ENCODE measurements at places on chromosomes 13 and 19. TPM values are rescaled to one million over a fixed set of nuclear protein-coding genes. Genes with fewer than 3 reads are reported as not detected.

NLRP7 gene
- polyA plus RNA-seq = not detected

KCNRG gene
- polyA plus RNA-seq = 0.25 TPM

TMEM238 gene
- 0.48 TPM for polyA plus RNA-seq

- H3K27me3 ChIP-seq = peaks cover 36% of the 10 kb centered on the region
- H3K36me3 ChIP-seq = no peaks in the 10 kb centered on the region
- H3K4me3 ChIP-seq = no peak within 1 kb of the TSS
- peaks cover 9% of the 10 kb centered on the region for H3K4me1 ChIP-seq
- no peak within 1 kb of the TSS for H3K27ac ChIP-seq
These were observed at the start of gene AMER2 for GRCh38 chr13:25171517-25172302. Gene AMER2, minus strand, starts transcription at chr13:25172288. Its CDS starts 669 bp downstream, at chr13:25171619.

DNA sequence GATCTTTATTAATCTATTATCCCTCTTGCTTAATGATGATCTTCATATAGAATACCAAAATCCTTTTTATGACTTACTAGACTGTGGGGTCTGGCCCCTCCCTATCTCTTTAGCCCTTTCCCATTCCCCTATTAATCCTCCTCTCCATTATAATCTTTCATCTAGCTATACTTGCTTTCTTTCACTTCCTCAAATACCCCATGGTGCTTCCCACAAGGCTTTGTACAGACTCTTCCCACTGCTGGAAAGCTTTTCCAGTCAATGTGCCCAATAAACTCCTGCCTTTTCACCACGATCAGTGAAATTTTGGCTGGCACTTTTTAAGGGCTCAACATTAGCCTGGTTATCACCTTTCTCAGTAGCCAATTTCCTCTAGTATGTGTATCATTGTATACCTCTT, 3.2 kb upstream of the EBPL start:
- H3K27ac ChIP-seq = no peak overlapping the region
- H3K27me3 ChIP-seq = no peaks in the 10 kb centered on the region
- H3K4me1 ChIP-seq = peaks cover 9% of the 10 kb centered on the region
- DNase-seq = no peak
- H3K36me3 ChIP-seq = no peaks in the 10 kb centered on the region

- DNase-seq = no peak
- H3K4me1 ChIP-seq = no peaks in the 10 kb centered on the region
- no peak overlapping the region for H3K4me3 ChIP-seq
- no peaks in the 10 kb centered on the region for H3K36me3 ChIP-seq
- no peaks in the 10 kb centered on the region for H3K27me3 ChIP-seq
- no peak overlapping the region for H3K27ac ChIP-seq
These were observed 434.4 kb upstream of the NBEA start for GRCh38 chr13:34507630-34508029.

DNA sequence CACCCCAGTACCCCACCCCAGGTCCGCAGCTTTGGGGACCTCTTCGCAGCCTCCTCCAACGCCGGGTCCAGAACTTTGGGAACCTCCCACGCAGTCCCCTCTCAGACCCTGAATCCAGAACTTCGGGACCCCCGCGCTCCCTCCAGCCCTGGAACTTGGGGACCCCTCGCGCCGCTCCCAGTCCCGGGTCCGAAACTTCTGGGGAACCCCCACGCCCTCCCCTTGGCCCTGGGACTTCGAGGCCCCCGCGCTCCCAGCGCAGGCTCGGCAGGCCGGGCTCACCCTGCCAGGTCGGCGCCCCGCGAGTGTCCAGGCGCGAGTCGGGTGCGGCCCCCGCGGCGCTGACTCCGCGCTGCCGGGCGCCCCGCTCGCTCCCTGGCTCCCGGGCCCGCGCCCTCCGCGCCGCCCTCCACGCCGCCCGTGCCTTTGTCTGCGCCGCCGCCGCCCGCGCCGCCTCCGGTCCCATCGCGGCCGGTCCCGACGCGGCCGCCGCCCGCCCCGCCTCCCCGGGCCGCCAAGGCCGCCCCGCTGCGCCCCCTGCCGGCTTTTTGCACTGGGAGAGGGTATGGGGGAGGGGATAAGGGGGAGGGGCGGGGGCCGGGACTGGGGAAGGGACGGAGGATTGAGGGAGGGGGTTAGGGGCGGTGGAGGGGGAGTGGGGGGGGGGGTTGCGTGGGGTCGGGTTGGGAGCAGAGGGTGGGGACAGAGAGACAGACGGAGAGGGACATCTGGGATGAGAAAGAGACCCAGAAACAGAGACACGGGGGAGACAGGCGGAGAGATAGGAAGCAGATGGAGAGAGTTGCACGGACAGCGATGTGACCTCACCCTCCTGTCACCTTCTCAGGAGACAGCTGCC, at the start of gene HOMER3:
TSS of gene HOMER3 (minus strand) at position 449 of the 859 bp plus-strand sequence. CDS start 2,235 bp downstream, outside the sequence.
- H3K4me1 ChIP-seq = peaks cover 11% of the 10 kb centered on the region
- no peak within 1 kb of the TSS for H3K4me3 ChIP-seq
- H3K27ac ChIP-seq = no peak within 1 kb of the TSS
- DNase-seq = peak; percentile 52

DNA sequence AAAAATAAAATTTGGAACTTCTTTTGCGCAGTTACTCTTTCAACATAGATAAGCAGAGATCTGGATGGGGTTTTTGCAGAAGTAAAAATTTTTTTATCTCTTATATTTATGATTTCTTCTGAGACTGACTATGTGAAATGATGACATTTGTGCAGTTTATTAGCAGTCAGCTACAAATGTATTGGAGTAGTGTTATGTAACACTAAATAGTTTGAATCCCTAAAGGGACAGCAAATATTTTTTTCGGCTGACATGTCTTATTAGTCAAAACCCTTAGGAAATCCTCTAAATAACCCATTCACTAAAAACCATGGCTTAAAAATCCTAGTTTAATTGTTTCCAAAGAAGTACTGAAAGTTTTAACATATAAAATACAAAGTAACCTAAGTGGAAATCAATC, 48.0 kb upstream of the EDNRB start:
- H3K4me1 ChIP-seq = no peaks in the 10 kb centered on the region
- no peak overlapping the region for H3K27ac ChIP-seq
- no peaks in the 10 kb centered on the region for H3K36me3 ChIP-seq
- no peak overlapping the region for H3K4me3 ChIP-seq
- no peaks in the 10 kb centered on the region for H3K27me3 ChIP-seq

- H3K36me3 ChIP-seq = no peaks in the 10 kb centered on the region
- H3K27me3 ChIP-seq = no peaks in the 10 kb centered on the region
- no peak overlapping the region for H3K27ac ChIP-seq
- no peak for DNase-seq
- no peaks in the 10 kb centered on the region for H3K4me1 ChIP-seq
- H3K4me3 ChIP-seq = no peak overlapping the region
These were observed 239.2 kb upstream of the RFC3 start for GRCh38 chr13:33578786-33579185.

CEBPA gene
- 3.5 TPM for polyA plus RNA-seq

TMEM86B gene
- not detected for polyA plus RNA-seq

GRCh38 chr13:98517576-98518310, 59.2 kb downstream of the STK24 start:
- peak; percentile 70 for DNase-seq
- no peaks in the 10 kb centered on the region for H3K27me3 ChIP-seq
- H3K36me3 ChIP-seq = peaks cover 12% of the 10 kb centered on the region

- H3K4me3 ChIP-seq = no peak overlapping the region
- no peak overlapping the region for H3K27ac ChIP-seq
- no peaks in the 10 kb centered on the region for H3K4me1 ChIP-seq
- no peaks in the 10 kb centered on the region for H3K36me3 ChIP-seq
These were observed 1.5 kb downstream of the KLK11 start for GRCh38 chr19:51024924-51025323.

UNC13A gene
- polyA plus RNA-seq = not detected

C5AR1 gene
- 0.22 TPM for polyA plus RNA-seq

SIGLECL1 gene
- not detected for polyA plus RNA-seq

- H3K27me3 ChIP-seq = peaks cover 5% of the 10 kb centered on the region
- no peaks in the 10 kb centered on the region for H3K4me1 ChIP-seq
- no peak for DNase-seq
- H3K4me3 ChIP-seq = no peak overlapping the region
These were observed 171.1 kb downstream of the STK24 start for GRCh38 chr13:98405690-98406344.

ZNF541 gene
- 0.07 TPM for polyA plus RNA-seq

- peak overlapping the region; percentile 21 for H3K4me3 ChIP-seq
- no peak overlapping the region for H3K27ac ChIP-seq
- DNase-seq = no peak
- peaks cover 59% of the 10 kb centered on the region for H3K36me3 ChIP-seq
- H3K27me3 ChIP-seq = no peaks in the 10 kb centered on the region
These were observed 6.1 kb downstream of the SAFB start for GRCh38 chr19:5628919-5629481.

GFY gene
- not detected for polyA plus RNA-seq

DNA sequence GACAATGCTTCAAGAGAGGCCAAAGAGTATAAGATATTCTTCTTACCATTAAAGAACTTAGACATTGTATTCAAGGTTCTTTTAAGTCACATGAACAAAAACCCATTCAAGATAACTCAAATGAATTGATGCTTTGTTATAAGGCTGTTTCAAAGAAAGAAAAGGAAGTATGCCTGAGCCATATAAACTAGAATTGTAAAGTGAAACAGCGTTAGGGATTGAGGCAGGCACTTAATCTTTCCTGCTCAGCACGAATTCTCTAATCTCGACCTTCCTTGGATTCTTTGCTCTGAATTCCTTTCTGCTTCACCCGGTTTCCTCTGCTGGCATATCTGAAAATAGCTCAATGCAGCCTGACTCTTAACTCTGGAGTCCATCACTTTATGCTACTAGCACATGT, 595.4 kb downstream of the DIAPH3 start:
- no peak overlapping the region for H3K27ac ChIP-seq
- no peaks in the 10 kb centered on the region for H3K4me1 ChIP-seq
- DNase-seq = no peak
- H3K36me3 ChIP-seq = no peaks in the 10 kb centered on the region
- H3K4me3 ChIP-seq = no peak overlapping the region

GRCh38 chr13:22594041-22594440, 586.7 kb upstream of the SGCG start:
- H3K36me3 ChIP-seq = no peaks in the 10 kb centered on the region
- H3K4me1 ChIP-seq = no peaks in the 10 kb centered on the region
- no peak overlapping the region for H3K27ac ChIP-seq
- H3K4me3 ChIP-seq = no peak overlapping the region
- H3K27me3 ChIP-seq = no peaks in the 10 kb centered on the region

ATXN8OS gene
- polyA plus RNA-seq = not detected

- no peaks in the 10 kb centered on the region for H3K4me1 ChIP-seq
- H3K27me3 ChIP-seq = no peaks in the 10 kb centered on the region
- H3K27ac ChIP-seq = no peak overlapping the region
- H3K36me3 ChIP-seq = peaks cover 19% of the 10 kb centered on the region
These were observed 33.1 kb downstream of the POLR1D start for GRCh38 chr13:27654816-27655215.

- H3K27me3 ChIP-seq = no peaks in the 10 kb centered on the region
- no peak overlapping the region for H3K4me3 ChIP-seq
- no peaks in the 10 kb centered on the region for H3K4me1 ChIP-seq
- no peak overlapping the region for H3K27ac ChIP-seq
These were observed 18.4 kb downstream of the LRCH1 start for GRCh38 chr13:46571189-46571908.

DNA sequence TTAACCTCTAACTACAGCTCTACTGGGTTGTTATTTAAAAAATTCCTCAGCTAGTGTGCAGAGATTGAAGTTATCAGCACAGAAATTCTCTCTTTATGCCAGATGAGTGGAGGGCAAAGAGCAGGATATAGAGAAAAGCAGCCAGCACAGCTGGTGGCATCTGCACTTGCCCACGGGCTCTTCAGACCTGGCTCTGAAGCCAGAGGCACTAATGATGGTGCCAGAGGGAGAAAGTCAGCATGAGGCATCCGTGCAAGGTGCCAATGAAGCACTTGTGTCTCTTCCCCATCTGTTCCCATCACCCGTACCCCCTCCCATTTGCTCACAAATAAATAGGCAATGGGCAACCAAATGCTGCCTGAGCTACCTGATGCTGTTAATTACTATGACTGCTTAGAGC, 138.9 kb downstream of the OLFM4 start:
- no peaks in the 10 kb centered on the region for H3K27me3 ChIP-seq
- no peaks in the 10 kb centered on the region for H3K36me3 ChIP-seq
- DNase-seq = no peak
- no peaks in the 10 kb centered on the region for H3K4me1 ChIP-seq
- H3K4me3 ChIP-seq = no peak overlapping the region

DNA sequence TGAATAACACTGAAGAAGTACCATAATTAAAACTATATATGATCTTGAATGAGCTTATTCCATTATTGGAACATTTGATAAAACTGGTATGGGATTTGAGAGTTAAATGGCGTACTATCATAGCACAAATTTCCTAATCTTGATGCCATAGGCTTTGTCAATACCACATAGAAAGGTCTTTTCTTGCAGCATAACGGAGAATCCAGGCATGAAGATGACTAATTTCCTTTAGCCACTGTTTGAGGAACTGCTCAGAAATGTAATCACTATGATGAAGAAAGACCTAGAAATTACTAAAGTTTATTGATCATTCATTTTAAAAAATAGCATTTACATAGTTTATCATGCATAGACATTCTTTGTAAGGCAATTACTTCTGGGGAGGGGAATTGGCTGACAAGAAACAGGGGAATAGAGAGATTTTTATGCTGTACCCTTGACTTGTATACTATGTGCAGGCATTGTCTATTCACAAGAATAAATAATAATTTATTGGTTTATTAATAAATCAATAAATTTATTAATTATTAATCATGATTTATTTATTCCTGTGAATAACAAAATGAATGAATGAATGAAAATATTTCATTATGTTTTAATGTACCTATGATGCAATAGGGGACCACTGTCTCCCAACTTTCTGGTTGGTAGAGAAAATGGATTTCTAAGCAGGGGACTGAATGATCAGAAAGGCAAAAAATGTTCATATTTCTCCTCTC, 2676.6 kb downstream of the PCDH9 start:
- no peak overlapping the region for H3K27ac ChIP-seq
- no peak overlapping the region for H3K4me3 ChIP-seq
- H3K36me3 ChIP-seq = no peaks in the 10 kb centered on the region
- no peak for DNase-seq

ALG11 gene
- polyA plus RNA-seq = 23.2 TPM

- peaks cover 3% of the 10 kb centered on the region for H3K36me3 ChIP-seq
- DNase-seq = no peak
- no peak overlapping the region for H3K27ac ChIP-seq
- no peak overlapping the region for H3K4me3 ChIP-seq
These were observed 26.0 kb upstream of the KBTBD7 start for GRCh38 chr13:41220401-41220800.

DNA sequence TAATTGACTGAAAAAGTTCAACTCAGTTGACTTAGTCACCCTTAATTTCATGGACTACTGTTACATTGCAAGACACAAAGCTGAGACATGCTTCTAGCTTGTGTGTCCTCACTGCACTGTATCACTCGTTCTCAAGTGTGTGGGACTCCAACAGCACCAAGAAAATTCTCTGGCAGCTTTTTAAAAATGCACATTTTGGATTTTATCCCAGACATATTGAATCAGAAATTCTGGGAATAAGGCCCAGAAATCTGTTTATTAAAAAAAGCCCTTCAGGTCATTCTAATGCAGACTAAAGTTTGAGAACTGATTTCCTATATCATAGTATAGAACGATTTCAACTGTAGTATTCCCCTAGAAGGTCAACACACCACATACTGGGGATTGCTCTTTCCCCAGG, 1485.3 kb downstream of the PCDH9 start:
- no peak for DNase-seq
- no peaks in the 10 kb centered on the region for H3K36me3 ChIP-seq
- no peak overlapping the region for H3K27ac ChIP-seq
- H3K4me1 ChIP-seq = no peaks in the 10 kb centered on the region
- H3K27me3 ChIP-seq = no peaks in the 10 kb centered on the region

- peak overlapping the region; percentile 49 for H3K4me3 ChIP-seq
- no peaks in the 10 kb centered on the region for H3K36me3 ChIP-seq
- no peaks in the 10 kb centered on the region for H3K27me3 ChIP-seq
- peak overlapping the region; percentile 82 for H3K27ac ChIP-seq
These were observed 11.0 kb downstream of the STK24 start for GRCh38 chr13:98565726-98566565.

ZNF69 gene
- 2.6 TPM for polyA plus RNA-seq

LGALS14 gene
- polyA plus RNA-seq = 0.73 TPM

GRCh38 chr13:108496362-108497210, 132.8 kb upstream of the MYO16 start:
- DNase-seq = peak; percentile 45
- H3K27ac ChIP-seq = no peak overlapping the region
- peaks cover 10% of the 10 kb centered on the region for H3K4me1 ChIP-seq
- no peaks in the 10 kb centered on the region for H3K36me3 ChIP-seq
